Heart left ventricle (tissue), 16 donors: ENCODE measurements at places on chromosomes 11 and 22. TPM values are rescaled to one million over a fixed set of nuclear protein-coding genes. Genes with fewer than 3 reads are reported as not detected.
A peak's percentile ranks its signal among the peaks of the same experiment; 100 is the strongest.

GRCh38 chr22:30866811-30867271 is 101.7 kb downstream of the MORC2 start:
- no peak overlapping the region for H3K27ac ChIP-seq
- no peaks in the 10 kb centered on the region for H3K27me3 ChIP-seq
- H3K36me3 ChIP-seq: no peaks in the 10 kb centered on the region
- no peak for DNase-seq
- H3K4me1 ChIP-seq: no peaks in the 10 kb centered on the region

Gene CEP126
- total RNA-seq: 0.89 TPM

Gene RPLP2
- total RNA-seq: 287 TPM

DNA sequence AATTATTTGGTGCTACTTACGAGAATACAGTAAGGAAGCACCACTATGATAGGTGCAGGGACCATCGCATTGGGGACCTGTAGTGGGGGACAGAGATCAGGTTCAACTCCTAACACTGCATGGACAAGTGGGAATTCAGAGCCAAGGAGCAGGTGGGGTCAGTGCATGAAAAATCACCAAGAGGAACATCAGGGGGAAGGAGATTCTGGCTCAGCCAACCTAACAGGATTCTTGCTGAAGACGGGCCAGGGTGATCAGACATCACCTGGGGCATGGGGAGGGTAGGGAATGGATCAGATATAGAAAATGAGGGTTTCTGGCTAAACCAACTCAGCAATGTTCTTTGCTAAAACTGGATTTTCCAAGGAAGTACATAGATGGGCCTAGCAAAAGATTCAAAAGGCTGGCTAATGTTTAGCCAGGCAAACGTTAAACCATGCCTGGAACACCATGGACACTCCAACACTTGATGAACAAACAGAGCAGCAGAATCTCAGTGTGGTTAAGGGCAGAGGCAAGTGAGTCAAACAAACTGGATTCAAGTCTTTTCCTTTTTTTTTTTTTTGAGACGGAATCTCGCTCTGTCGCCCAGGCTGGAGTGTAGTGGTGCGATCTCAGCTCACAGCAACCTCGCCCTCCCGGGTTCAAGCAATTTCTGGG is 70.0 kb downstream of the MICAL3 start:
- no peaks in the 10 kb centered on the region for H3K27me3 ChIP-seq
- no peak overlapping the region for H3K4me3 ChIP-seq
- H3K27ac ChIP-seq: peak overlapping the region; percentile 25
- H3K4me1 ChIP-seq: peaks cover 37% of the 10 kb centered on the region

- no peaks in the 10 kb centered on the region for H3K36me3 ChIP-seq
- H3K4me1 ChIP-seq: peaks cover 81% of the 10 kb centered on the region
- peak overlapping the region; percentile 52 for H3K27ac ChIP-seq
- no peaks in the 10 kb centered on the region for H3K27me3 ChIP-seq
- H3K4me3 ChIP-seq: no peak overlapping the region
Observed at GRCh38 chr11:68330700-68331337, 18.4 kb downstream of the LRP5 start.

DNA sequence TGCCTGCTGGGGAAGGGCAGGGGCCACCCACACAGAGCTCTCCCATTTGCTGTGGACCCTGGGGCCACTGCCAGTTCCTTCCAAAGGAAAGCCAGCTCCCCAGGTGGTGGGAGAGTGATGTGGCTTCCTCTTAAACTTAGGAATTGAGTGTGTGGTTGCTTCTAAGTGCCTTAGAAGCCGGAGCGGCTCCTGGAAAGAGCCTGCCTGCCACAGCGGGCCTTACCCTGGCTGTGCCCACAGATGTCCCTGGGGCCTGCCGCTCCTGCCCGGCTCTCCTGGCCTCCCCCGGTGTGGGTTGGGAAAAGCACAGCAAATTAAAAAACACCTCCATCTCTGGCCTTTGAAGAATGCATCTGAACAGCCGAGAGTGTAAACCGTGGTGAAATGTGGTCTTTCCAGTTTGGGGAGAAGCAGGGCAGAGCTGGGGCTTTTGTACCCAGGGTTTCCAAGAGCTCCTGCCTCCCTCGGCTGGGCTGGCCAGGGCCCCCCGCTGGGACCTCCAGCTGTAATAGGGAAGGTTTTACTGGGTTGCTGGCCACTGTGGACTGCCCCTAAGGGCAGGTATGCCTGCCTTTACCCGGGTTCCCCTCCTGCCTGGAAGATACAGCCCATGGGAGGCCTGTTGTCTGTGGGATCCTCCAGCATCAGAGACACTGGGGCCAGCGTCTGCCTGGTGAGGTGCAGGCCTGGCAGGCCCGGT is 30.2 kb downstream of the LRP5 start:
- DNase-seq: no peak
- H3K4me1 ChIP-seq: peaks cover 69% of the 10 kb centered on the region
- no peaks in the 10 kb centered on the region for H3K27me3 ChIP-seq
- H3K36me3 ChIP-seq: no peaks in the 10 kb centered on the region
- no peak overlapping the region for H3K4me3 ChIP-seq

Gene APOBEC3F
- 3.1 TPM for total RNA-seq

DNA sequence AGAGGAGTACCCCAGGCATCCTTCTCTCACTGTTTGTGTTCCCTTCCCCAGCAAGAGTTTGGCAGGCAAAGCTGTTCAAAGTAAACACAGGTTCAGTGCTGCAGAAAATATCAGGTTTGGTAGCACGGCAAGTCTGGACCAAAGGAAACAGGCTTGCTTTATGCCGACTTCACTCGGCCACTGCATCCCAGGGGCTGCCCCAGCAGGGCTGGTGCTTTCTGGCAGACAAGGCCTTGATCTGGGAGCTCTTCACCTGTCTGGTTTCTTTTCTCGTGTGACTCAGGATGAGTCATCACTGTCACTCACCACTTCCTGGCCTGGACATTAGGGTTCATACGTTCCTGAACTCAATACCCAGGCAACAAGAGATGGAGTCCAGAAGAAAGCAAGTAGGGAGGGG is 52.6 kb upstream of the NAV2 start:
- DNase-seq: no peak
- H3K36me3 ChIP-seq: no peaks in the 10 kb centered on the region
- no peak overlapping the region for H3K27ac ChIP-seq
- H3K4me1 ChIP-seq: peaks cover 5% of the 10 kb centered on the region
- H3K4me3 ChIP-seq: no peak overlapping the region
- no peaks in the 10 kb centered on the region for H3K27me3 ChIP-seq

DNA sequence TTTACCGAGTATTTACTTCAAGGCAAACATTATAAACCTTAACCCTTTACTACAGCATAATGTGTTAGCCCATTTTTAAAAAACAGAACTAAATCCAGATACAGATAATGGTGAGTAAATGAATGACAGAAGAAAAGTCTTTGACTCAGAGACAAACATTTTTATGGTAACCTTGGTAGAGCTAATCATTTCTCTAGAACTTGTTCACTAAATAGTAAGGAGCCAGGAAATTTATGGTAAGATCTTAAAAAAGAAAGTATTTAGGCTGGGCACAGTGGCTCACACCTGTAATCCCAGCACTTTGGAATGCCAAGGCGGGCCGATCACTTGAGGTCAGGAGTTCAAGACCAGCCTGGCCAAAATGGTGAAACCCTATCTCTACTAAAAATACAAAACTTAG is 11.5 kb upstream of the FUT4 start:
- H3K27me3 ChIP-seq: no peaks in the 10 kb centered on the region
- no peak overlapping the region for H3K4me3 ChIP-seq
- no peak overlapping the region for H3K27ac ChIP-seq
- no peak for DNase-seq

GRCh38 chr11:76244316-76244851 is 38.1 kb upstream of the WNT11 start:
- no peaks in the 10 kb centered on the region for H3K36me3 ChIP-seq
- no peak for DNase-seq
- no peaks in the 10 kb centered on the region for H3K27me3 ChIP-seq
- H3K27ac ChIP-seq: no peak overlapping the region
- H3K4me3 ChIP-seq: no peak overlapping the region

Gene OR8K5
- total RNA-seq: not detected
